ENCODE measurements at places on chromosomes 7 and 10.

DNA sequence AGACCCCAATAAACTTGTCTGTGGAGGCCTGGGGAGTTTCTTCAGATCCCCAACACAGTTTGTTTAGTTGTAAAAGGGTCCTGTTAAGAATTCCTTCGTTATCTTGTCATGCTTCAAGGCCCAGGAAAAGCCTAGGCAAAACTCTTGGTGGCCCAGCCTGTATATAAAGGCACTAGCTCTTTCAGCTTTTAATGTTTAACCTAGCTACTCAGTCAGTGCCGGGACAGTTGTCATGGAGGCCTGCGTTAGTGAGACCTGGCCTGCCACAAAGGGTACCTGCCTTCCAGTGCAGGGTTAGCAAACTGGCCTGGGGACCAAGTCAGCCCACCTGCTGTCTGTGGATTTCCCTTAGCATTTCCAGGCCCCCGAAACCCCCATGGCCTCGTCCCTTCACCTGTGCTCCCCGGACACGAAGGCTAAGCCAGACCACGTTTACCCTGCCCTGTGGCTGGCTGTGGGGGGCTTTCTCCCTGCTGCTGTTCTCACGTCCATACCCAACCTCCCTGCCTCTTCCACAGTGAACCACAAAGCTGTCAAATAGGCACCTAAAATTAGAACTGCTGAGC, 96.9 kb upstream of the PPP2R2D start:
- no peak for DNase-seq

GRCh38 chr7:14394786-14395185, 405.3 kb upstream of the ETV1 start:
- no peak for DNase-seq

- no peak for DNase-seq
These were observed 52.6 kb downstream of the MACC1 start for GRCh38 chr7:20164425-20165145.

GRCh38 chr7:114372619-114373018, 42.0 kb upstream of the FOXP2 start:
- no peak for DNase-seq

DNA sequence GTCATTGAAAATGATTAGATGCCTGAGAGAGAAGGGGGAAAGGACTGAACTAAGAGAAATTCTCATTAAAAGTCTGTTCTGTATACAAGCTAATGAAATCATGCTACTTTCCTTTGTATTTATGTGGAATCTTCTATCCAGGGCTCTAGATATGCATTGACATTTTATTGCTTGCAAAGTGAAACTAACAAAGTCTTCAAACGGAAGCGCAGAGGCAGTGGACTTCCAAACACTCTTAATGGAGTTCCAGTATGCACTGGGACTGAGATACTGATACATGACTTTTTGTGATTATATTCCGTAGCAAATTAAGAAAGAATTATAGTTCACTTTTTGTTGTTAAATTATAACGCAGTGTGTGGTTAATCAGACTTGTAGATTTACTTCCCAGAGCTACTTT, 166.8 kb upstream of the TBX20 start:
- DNase-seq: no peak

DNA sequence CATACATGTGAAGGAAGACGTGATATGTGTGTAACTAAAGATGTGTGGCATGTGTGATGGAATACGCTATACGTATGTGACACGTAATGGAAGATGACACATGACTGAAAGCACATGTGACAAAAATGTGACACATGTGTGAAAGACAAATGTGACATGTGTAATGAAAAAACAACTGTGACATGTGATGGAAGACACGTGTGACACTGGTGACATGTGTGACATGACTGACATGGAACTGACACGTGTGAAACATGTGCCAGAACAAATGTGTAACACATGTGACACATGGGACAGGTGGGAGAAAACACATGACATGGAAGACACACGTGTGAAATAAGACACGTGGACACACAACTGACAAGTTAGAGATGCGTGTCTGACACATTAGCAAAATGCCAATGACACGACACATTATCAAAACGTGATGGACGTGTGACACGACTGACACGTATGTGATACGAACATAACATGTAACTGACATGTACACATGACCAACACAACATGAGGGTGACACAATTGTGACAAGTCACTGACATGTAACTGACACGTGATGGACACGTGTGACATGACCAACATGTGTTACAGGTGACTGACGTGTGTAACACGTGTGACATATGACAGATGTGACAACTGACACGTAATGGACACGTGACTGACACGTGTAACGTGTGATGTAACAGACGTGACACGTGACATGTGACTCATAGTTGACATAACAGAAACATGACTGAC, 24.4 kb downstream of the CRPPA start:
- no peak for DNase-seq

GRCh38 chr10:25725917-25726716, 207.9 kb upstream of the MYO3A start:
- DNase-seq: no peak

GRCh38 chr7:23863209-23863787, 153.3 kb downstream of the STK31 start:
- DNase-seq: no peak

DNA sequence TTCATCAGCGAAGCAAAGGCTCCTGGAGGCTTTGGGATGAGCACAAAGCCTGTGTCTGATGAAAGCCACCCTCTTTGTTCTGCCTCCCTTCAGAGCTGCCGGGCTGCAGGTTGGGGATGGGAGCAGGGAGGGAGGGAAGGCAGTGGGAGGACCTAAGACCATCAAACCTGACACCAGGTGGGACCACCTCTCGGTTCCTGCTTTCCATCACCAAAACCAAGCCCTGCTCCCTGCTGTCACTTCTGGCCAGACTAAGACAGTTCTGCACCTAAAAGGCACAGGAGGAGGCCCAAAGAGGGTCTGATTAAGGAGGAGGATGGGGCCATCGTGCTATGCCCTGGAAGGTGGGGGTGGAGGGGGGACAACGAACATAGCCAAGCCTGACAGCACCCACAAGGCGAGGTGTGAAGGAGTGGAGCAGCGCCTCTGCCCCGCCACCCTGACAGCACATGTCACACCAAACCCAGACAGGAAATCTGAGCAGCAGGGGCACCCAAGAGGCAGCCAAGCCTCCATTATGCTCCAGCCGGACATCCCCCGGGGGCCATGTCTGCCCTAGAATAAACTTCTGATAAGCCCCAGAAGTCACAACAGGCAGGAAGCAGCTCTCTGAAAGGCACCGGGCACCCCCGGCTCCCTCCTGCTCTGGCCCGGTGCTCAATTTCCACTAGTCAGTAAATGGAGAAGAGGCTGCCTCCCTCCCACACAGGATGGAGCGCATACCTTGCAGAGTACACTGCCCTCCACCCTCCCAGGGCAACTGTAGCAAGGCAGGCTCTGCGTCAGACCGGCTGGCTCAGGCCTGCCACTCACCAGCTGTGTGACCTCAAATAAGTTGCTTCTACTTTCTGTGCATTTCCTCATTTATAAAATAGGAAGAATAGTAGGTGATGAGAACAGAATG, 48.9 kb downstream of the DLG5 start:
- DNase-seq: peak; percentile 6

DNA sequence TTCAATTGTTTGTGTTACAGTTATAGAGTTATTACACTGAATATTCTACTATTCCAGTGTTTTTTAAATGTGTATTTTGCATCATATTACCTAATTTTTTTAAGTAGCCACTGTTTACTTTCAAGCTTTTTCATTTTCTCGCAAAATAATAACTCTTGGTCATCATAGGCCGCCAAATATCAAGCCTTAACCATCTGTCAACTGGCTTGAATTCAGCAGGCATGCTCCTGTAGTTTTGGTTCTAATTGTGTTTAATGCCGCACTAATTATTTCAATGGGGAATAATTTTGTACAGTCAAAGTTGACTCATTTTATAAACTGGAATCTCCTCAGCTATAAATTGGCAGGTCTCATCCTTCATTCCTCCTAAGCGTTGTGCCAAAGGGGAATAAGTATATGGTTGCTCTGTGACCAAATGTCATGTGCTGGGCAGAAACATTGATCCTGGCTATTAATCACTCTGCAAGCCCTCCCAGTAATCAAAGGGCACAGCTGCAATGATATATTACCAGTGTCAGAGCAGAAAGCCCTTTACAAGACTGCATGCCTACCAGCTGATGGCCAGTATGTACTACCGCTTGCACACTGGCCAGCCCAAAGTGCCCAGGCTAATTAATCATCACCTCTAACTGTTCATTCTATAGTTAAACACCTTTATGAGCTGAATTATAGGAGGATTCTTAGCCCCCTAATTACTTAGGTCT, 74.8 kb downstream of the SKAP2 start:
- DNase-seq: no peak

- DNase-seq: no peak
These were observed 20.5 kb downstream of the GRID1 start for GRCh38 chr10:86345859-86346798.

- peak; percentile 71 for DNase-seq
These were observed at the start of gene SPAG6 for GRCh38 chr10:22345301-22346095. Gene SPAG6 (plus strand): TSS chr10:22345496. CDS start chr10:22345612, 116 bp downstream.

DNA sequence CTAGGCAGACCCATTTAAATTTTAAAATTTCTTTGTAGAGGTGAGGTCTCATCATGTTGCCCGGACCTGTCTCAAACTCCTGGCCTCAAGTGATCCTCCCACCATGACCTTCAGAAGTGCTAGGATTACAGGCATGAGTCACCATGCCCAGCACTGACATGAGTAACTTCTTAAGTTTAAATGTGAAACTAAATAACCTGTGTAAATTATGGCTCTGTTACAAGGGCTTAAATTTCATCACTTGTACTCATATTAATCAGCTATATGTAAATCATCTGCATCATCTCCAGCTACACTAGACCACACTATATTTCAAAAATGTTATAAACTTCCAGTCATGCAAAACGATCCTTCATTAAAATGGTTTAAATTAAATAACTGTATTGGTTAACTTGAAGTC, 56.1 kb downstream of the ATAD1 start:
- DNase-seq: peak; percentile 74

DNA sequence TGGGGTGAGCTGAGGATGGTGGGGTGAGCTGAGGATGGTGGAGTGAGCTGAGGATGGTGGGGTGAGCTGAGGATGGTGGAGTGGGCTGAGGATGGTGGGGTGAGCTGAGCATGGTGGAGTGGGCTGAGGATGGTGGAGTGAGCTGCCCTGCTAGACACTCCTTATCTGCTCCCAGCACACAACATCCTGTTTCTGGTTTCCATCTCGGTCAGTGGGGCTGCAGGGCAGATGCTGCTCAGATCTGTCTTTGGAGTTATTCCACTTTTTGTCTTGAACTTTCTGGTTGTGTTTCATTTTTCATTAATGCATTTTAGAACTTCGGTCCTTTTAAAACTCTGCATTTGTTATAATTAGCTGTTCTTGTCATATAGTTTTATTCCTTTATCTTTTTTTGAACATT, 67.9 kb upstream of the ANTXRL start:
- no peak for DNase-seq

GRCh38 chr10:123402656-123403055, 248.5 kb downstream of the BUB3 start:
- DNase-seq: no peak

DNA sequence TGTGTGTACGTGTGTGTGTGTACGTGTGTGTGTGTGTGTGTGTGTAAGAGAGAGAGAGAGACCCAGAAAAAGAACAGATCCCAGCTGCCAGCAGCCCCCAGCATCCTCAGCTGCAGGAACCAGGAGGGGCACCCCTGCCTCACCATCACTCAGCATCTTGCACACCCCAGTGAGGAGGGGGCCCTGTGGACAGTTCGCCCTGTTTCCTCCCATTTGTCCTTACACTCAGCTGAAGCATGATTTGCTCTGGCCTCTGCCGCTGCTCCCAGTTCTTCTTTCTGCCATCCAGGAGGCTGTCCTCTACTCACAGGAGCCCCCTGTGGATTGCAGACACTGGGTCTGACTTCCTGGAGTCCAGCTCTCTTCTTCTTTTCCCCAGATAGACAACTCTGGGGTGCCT, 9.7 kb downstream of the GPR26 start:
- no peak for DNase-seq

DNA sequence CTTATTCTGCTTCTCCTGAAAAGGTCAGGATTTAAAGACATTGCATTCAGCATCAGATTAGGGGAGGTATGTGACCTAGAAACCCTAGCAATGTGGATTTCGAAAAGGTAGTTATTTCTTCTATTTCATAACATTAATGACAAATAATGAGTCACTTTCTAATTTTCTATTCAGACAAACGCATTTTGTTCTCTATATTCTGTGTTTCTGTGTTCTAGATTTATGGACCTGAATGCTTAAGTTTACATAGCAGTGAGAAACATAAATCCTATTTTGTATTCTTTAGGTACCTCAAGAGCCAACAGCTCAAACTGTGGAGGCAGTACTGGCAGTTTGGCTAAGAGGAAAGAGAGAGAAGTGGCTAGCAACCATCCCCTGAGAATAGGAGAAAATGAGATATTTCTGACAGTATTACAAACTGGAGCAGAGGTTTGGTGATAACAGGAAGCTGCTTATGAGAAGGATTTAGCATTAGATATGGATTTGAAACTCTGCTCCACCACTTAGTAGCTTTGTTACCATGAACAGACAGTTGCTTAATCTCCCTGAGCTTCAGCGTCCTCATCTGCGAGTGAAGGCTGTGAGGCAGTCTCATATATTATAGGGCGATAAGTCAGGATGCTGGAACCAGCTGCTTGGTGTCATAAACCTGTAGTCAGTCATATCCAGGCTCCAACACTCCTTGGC, 28.2 kb downstream of the CDK14 start:
- no peak for DNase-seq

- no peak for DNase-seq
These were observed 599.7 kb downstream of the KCNMA1 start for GRCh38 chr10:77037735-77038403.

GRCh38 chr7:140883378-140883777, 41.4 kb downstream of the BRAF start:
- DNase-seq: no peak

DNA sequence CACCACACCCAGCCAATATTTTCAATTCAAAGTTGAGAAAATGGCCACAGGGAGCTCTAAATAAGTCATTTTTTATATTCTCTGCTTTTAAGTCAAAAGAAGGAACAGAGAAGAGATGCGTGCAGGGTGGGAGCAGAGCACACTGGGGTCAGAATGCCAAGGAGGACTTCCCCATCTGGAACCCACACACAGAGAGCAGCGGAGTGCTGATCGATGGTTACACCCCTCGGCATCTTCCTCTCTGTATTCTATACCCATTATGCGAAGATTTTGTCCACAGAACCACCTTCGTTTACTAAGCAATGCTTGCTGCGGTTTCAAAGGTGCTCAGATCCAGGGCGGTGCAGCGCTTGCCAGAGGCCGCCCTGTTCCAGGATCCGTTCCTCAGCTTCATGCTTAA, 91.3 kb upstream of the RHEB start:
- DNase-seq: no peak

DNA sequence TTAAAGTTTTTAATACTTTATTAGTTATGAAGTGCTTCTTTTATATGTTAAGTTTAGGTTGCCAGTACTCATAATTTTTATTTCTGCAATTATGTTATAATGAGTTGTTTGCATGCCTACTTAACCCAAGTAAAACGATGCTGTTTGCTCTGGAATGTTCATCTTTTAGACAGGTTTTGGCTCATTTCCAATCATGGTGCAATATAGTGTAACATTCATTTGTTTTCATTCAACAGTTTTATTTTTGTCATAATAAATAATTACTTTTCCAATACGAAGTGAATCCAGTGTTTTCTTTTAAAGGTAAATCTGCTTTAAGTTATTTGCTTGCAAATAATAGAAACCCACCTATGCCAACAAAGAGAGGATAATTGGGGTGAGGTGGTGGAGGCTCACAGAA, 22.1 kb downstream of the ARL5B start:
- no peak for DNase-seq
